ENCODE measurements at places on chromosomes 2 and 18.

DNA sequence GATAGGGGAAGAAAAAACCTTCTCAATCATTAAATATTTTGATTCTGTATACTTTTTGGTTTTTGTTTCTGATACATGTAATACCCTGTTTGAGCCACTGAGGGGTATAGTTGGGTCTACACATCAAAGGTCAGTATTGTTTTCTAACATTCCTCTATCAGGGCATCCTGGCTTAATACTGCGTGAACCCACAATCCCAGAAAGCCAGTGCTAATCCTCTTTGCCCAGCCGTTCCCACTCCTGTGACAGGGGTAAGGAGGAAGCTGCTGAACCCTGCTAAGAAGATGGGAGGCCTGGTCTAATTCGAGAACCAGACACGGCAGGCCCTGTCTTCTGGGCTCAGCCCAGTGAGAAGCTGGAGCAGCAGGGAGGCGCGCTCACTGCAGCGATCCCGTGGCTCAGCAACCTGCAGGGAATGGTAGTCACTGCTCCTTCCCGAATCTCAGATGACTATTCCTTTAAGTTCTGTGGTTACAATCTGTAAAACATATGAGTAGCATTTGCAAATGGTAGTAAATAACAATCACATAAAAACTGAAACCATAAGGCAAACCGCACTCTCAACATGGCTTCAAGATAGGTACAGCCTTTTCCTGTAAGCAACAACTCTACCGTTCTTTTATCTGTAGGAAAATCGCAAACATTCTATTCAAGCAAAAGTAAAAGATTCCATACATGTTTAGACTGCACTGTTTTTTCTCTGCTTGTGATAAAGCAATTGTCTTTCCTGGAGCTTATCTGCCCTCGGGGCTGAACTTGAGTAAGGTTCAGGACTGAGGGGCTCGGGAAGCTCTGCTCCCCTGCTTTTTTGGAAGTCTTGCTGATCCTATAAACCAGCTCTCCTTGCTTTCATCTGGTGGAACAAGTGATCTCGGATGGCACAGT lies 87.0 kb downstream of the EPB41L3 start:
- DNase-seq = peak; percentile 47

- DNase-seq = no peak
These were observed 1.8 kb downstream of the TSPYL6 start for GRCh38 chr2:54254180-54254579.

GRCh38 chr2:69771461-69771860 lies 29.5 kb downstream of the ANXA4 start:
- no peak for DNase-seq

GRCh38 chr2:190835303-190835930 lies 45.2 kb upstream of the GLS start:
- DNase-seq = peak; percentile 88

- no peak for DNase-seq
These were observed 38.9 kb downstream of the ADI1 start for GRCh38 chr2:3480352-3481010.

GRCh38 chr2:135862718-135863117 lies 13.5 kb downstream of the MCM6 start:
- no peak for DNase-seq

DNA sequence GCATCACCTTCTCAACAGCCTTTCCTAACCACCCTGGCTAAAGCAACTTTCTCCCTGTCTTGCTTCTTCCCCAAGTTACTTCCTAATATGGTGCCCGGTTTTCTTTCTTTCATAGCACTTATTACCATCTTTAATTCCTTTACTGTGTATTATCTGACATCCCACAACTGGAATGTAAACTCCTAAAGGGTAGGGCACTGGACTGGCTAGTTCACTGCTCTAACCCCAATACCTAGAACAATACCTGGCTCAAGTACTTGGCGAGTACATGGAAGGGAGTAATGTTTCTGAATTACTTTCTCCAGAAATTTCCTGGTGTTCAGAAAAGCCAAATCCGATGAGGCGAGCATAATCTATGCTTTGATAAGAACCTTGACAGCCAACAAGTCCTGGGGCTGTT lies 22.7 kb upstream of the RNF103 start:
- no peak for DNase-seq

GRCh38 chr2:75853436-75853835 lies 142.7 kb upstream of the GCFC2 start:
- DNase-seq = no peak

DNA sequence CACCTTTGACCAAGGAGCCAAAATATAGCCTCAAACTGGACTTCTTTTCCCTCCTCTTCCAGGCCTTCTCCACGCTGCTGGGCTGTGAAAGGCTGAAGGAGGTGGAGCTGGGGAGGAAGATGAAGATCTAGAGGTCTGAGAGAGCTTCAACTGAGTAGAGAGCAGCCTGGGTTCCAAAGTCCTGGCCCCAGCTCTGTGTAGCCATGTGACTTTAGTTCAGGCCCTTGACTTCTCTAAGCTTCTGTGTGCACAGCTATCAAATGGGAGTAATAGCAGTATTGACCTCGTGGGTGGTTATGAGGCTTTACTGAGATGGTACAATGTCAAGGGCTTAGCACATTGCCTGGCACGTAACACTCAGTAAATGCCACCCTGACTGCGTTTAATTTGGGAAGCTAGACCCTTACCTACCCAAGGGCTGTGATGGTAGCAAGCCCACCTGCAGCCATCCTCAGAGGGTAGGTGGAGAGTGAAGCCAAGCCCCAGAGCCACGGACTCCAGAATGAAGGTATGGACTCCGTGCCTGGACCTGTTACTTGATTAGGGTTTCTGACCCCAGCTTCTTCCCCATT lies 38.4 kb downstream of the SERTAD2 start:
- no peak for DNase-seq

GRCh38 chr2:128623776-128624761 lies 305.4 kb upstream of the HS6ST1 start:
- peak; percentile 68 for DNase-seq

DNA sequence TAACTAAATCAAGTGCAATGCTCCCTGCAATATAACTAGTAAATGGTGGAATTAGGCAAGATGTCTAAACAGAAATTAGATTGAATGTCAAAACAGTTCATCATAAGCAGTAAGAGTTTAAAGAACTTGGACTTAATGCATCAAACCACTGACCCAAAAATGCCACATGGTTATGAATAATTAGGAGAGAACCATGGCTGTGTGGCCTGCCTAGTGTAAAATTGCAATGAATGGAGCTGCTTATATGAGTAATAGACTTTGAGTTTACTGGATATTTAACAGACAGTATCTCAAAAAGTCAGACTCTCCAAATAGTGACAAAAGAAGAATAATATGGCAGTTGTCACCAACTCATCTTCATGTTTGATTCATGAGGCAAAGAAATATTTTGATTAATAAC lies 101.6 kb upstream of the COL5A2 start:
- no peak for DNase-seq

GRCh38 chr2:183009249-183009899 lies 28.9 kb downstream of the NCKAP1 start:
- no peak for DNase-seq

- no peak for DNase-seq
These were observed 4.0 kb downstream of the SLC14A2 start for GRCh38 chr18:45619062-45619825.

DNA sequence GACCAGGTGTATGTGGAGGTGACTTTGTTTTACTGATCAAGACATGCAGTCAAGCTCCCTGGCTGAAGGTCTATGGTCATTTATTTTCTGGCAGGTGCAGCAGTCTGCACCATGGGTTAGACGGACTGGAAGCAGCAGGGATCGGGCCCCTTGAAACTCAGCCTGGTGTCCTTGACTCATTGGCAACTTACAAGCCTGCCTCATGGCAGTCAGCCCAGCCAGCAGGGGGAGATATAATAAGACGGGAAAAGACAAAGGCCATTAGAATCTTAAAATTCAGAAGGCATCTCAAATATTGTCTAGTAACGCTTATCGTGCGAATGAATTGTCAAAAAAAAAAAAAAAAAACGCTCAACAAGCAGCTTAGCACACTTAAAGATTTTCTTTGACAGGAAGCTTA lies 308.2 kb downstream of the EN1 start:
- DNase-seq = peak; percentile 22

DNA sequence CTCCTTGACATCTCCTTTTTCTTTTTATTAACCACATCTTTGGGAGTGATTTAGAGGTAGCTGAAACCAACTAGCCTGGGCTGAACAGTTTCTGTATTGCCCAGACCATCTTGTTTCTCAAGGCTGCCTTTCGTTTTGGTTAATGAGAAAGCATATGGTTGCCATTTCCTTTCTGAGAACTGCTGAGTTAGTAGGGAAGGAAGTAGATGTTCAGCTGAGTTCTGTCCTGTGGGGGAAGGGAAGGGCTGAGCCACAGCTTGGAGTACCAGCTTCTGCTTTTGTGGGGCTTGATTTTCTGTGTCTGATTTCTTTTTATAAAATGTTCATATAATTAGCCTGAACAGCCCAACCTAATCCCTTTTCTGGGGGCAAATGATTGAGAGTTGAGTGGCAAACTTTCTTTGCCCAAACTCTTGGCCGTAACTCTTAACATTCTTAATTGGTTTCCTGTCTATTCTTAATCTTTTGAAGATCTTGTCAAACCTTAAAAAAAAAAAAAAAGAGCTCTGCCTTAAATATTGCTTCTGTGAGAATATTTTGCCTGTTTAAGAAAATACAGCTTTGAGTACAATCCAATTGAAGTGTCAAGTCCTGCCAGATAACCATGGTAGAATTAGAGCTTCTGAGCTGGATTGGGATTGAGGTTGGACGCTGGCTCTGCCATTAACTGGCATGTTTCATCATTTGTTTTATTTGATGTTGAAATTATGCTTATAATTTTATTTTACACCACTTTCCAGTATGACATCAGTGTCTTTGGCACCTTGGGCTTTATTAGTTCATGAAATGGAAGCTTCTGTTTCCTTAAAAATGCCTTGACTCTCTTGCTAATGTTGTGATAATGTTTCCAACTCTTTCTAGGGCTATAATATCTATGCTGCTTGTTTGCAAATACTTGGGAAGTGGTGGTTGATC lies 1.9 kb upstream of the NABP1 start:
- peak; percentile 41 for DNase-seq

GRCh38 chr2:127901339-127902056 lies 15.7 kb upstream of the AMMECR1L start:
- no peak for DNase-seq

- DNase-seq = no peak
These were observed 89.0 kb upstream of the RBMS1 start for GRCh38 chr2:160582490-160583145.
